ENCODE measurements at places on chromosomes 11 and 22. TPM values are rescaled to one million over a fixed set of nuclear protein-coding genes. Genes with fewer than 3 reads are reported as not detected.

GRCh38 chr11:99260696-99261095, 239.9 kb downstream of the CNTN5 start:
- DNase-seq = no peak

The SMC1B gene
- 0.11 TPM for total RNA-seq

- no peak for DNase-seq
Measured at GRCh38 chr22:38831166-38831945, 12.5 kb downstream of the NPTXR start.

The GGTLC2 gene
- total RNA-seq = not detected

Data from endodermal cell (in vitro differentiated cells).